ENCODE measurements at places on chromosomes 13 and 19.

- DNase-seq = no peak
These were observed 497 bp downstream of the CEBPA start for GRCh38 chr19:33301900-33302174.

- no peak for DNase-seq
These were observed 748.1 kb upstream of the SGCG start for GRCh38 chr13:22432690-22433089.

- no peak for DNase-seq
These were observed 9.5 kb upstream of the WTIP start for GRCh38 chr19:34471906-34472700.

DNA sequence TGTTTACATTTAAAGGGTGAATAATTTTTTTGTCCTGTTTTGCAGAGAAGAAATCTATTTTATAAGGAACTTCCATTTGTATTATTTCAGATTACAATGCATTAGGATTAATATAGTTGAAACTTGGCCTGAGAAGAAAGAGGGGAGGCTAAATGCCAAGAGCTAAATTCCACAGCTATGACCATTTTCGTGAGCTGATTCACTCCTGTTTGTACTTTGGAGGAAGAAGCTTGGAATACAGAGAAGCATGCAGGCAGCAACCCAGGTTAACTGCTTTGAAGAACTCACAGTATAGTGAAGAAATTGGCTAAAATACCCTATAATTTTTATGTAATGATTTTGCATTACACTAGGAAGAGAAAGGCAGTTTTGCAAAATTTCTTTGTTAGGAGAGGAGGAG, 309.4 kb upstream of the KLF12 start:
- no peak for DNase-seq

DNA sequence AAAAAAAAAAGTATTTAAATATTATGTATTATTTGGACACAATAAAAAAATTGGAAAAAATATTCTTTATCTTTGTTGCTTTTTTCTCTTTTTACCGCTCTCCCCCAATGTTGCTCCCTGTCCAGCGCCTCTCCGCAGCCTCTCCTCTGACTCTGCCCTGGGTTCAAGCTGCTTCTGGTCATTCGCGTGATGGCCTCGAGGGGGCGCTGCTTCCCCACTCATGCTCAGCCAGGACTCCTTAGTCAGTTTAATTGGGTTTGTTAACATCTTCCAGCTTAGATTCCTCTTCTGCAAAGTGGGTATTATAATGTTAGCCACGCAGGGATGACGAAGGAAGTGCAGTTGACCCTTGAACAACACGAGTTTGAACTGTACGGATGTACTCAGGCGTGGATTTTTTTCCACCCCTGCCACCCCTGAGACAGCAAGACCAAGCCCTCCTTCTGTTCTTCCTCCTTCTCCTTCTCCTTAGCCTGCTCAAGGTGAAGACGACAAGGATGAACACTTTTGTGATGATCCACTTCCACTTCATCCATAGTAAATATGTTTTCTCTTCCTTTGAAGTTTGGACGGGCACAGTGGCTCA, 4.9 kb upstream of the NWD1 start:
- DNase-seq = peak; percentile 73

DNA sequence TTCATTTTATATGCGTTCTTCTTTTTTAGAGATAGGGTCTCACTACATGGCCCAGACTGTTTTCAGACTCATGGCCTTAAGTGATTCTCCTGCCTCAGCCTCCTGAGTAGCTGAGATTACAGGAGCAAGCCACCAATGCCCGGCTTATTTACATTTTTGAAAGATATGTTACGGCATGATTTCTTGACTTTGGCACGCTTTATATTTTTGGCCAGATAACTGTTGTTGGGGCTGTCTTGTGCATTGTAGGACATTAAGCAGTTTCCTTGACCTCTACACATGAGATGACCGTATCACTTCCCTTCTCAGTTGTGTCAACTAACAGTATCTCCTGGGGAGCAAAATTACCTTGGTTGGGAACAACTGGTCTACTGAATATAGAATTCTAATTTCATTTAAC, 28.9 kb upstream of the CLDN10 start:
- DNase-seq = no peak

GRCh38 chr13:64917566-64917965, 2312.6 kb downstream of the PCDH9 start:
- no peak for DNase-seq

Measured in hematopoietic multipotent progenitor cell treated with erythropoietin and hydrocortisone succinate and interleukin-3 and kit ligand, for 4 days (in vitro differentiated cells).